ENCODE measurements at places on chromosomes 2 and 18.

- DNase-seq = no peak
Measured at GRCh38 chr2:151374436-151374835, 17.0 kb downstream of the TNFAIP6 start.

- DNase-seq = no peak
Measured at GRCh38 chr2:104262714-104263113, 591.2 kb upstream of the POU3F3 start.

- no peak for DNase-seq
Measured at GRCh38 chr18:3966246-3966641, 488.9 kb downstream of the DLGAP1 start.

- DNase-seq = no peak
Measured at GRCh38 chr2:159505196-159505595, 111.2 kb downstream of the BAZ2B start.

DNA sequence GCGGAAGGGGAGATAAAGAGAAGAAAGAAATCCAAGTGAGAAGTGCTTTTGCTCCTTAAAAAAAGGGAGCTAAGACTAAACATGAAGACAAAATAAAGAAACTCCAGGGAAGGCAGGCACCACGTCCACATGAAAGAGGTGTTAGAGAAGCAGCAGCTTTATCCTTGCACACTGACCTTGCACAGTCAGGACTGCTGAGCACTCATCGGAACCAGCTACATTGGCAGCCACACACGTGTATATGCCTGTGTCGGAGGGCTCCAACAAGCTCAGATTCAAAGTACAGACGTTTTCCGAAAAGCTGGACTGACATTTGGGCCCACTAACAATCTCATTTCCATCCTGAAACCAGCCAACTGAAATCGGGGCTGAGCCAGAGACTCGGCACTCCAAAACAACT lies 88.2 kb downstream of the TTN start:
- DNase-seq = no peak
